ENCODE measurements at places on chromosomes 1 and 21. TPM values are rescaled to one million over a fixed set of nuclear protein-coding genes. Genes with fewer than 3 reads are reported as not detected.
A peak's percentile ranks its signal among the peaks of the same experiment; 100 is the strongest.

DNA sequence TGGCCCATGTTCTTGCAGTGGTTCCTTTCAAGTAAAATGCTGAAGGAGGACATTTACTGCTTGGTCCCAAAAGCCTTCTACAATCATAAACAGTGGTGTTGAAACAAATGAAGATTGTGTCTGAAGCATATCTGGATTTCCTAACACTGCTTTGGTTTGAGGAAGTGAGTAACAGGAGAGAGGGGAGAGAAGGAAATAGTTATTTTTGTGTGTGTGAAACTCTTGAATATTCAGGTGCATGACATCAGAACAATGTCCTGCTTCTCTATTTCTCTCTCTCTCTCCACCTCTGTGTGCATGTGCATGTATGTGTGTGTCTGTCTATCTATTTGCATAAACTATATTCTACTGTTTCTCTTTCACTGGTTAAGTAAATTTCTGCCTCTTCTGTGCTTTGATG, 61.4 kb upstream of the TNFSF18 start:
- H3K27ac ChIP-seq: no peak overlapping the region
- no peaks in the 10 kb centered on the region for H3K27me3 ChIP-seq
- H3K4me3 ChIP-seq: no peak overlapping the region

DNA sequence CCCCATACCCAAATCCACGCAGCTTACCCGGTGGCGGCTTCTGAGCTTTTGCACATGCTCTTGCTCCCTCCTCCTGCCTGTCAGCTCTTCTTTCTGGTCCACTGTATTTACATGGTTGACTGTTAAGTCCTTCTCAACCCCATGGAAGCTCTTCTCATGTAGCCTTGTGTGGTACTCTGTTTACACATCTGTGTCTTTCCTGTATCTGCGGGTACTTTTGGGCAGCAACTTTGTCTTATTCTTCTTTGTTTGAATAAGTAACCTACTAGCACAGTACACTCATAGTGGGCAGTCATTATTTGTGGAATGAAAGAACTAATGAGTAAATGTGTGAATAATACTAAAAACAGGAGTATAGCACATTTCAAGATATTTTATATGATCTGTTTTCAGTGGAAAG, 88.5 kb upstream of the GPR88 start:
- no peak overlapping the region for H3K27ac ChIP-seq
- H3K36me3 ChIP-seq: no peaks in the 10 kb centered on the region
- no peaks in the 10 kb centered on the region for H3K4me1 ChIP-seq

GRCh38 chr1:229672246-229672645, 46.2 kb downstream of the URB2 start:
- no peak overlapping the region for H3K4me3 ChIP-seq
- no peaks in the 10 kb centered on the region for H3K36me3 ChIP-seq
- DNase-seq: no peak
- no peaks in the 10 kb centered on the region for H3K27me3 ChIP-seq

GRCh38 chr1:220239966-220240365, 32.3 kb downstream of the RAB3GAP2 start:
- H3K36me3 ChIP-seq: no peaks in the 10 kb centered on the region
- no peak for DNase-seq
- no peak overlapping the region for H3K27ac ChIP-seq

Gene PSEN2
- polyA plus RNA-seq: 27.2 TPM

DNA sequence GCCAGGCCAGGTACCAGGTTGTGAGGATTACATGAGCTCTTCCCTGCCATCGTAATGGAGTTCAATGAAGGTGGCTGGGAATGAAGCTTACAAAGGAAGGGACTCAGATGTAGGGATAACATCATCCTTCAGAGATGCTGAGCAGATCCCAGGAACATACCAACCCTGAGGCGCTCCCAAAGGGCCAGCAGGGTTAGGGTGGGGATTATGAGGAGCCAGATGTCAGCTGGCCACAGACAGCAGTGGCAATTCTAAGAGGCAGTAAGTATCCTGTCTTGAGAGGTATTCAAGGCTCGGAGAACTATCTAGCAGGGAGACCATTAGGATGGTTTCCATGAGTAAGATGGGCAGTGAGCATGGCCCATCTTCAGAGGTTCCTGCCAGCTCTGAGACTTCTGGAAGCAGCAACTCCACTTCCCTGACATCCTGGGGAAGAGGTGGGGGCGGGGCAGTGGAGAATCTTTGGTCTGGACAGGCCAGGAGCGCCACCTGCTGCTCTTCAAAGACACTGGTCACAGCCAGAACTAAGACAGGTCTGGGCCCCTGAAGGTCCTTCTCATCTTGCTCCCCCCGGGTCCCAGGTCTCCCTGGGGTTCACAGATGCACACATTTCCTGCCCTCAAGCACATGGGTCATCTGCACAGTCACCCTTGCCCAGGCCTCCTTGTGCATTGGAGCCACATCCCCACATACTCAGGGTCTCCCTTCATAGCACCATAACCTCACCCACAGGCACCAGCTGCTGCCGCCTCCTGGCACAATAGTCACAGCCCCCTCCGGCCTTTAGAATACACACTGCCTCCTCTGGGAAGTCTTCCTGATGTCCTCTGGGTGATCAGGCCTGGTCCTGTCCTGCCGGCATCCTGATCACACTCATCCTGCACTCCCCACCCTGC, 2.7 kb upstream of the SDC3 start:
- peak overlapping the region; percentile 71 for H3K27ac ChIP-seq
- DNase-seq: peak; percentile 94
- H3K4me1 ChIP-seq: peaks cover 26% of the 10 kb centered on the region

DNA sequence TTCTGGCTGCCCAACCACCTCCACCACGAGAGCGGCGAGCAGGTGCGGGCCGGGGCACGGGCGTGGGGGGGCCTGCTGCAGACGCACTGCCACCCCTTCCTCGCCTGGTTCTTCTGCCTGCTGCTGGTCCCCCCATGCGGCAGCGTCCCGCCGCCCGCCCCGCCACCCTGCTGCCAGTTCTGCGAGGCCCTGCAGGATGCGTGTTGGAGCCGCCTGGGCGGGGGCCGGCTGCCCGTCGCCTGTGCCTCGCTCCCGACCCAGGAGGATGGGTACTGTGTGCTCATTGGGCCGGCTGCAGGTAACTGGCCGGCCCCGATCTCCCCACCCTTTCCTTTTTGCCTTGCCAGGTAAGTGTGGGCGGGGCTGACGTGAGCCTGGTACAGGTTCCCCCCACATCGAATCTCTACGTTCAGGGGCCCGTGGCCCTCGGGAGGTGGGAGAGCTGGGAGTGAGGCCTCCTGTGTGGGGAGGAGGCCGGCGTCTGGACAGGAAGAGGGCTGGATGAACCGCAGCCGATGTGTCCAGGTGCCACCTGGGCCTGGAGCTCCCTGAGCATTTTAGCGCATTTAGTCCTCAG, 51.7 kb downstream of the COL18A1 start:
- no peaks in the 10 kb centered on the region for H3K36me3 ChIP-seq
- no peak overlapping the region for H3K4me3 ChIP-seq
- no peaks in the 10 kb centered on the region for H3K27me3 ChIP-seq
- peaks cover 4% of the 10 kb centered on the region for H3K4me1 ChIP-seq
- H3K27ac ChIP-seq: no peak overlapping the region
- no peak for DNase-seq

Gene TGFB2
- polyA plus RNA-seq: 0.54 TPM

DNA sequence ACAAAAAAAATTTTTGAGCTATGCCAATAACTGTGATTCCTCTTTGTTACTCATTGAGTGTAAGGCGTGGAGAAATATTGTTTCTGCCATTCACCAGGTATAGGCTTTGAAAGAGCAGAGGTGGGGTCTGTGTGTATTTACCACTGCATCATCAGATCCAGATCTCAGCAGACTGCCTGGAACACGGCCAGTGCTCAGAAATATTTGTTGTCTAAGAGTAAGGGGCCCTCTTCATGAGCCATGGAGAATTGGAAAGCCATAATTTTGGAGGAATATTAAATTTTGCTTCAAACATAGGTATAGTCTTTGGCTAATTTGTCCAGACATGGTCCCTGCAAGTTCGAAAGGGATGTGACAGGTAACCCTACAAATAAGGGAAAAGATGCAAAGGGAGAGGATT, 231.3 kb upstream of the IRF2BP2 start:
- no peaks in the 10 kb centered on the region for H3K4me1 ChIP-seq
- DNase-seq: no peak
- H3K36me3 ChIP-seq: no peaks in the 10 kb centered on the region
- H3K27ac ChIP-seq: no peak overlapping the region
- H3K27me3 ChIP-seq: no peaks in the 10 kb centered on the region
- no peak overlapping the region for H3K4me3 ChIP-seq

DNA sequence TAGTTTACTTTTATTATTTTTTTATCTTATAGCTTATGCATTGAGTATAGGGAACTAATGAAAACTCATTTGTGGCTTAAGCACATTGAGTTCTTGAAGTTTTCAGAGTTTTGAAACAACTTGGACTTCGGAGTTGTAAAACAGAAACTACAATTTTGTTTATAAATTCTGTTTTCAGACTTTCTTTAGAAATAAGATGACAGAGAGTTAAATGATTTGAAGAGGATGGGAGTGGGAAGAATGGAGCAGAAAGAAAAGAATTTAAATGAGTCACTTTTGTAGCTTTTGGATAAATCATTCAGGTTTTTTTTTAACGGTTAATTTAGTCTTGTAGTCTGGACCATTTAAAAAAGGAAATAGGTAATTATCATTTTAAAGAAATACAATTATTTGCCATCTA, 32.3 kb downstream of the INKA2 start:
- H3K27me3 ChIP-seq: no peaks in the 10 kb centered on the region
- H3K27ac ChIP-seq: no peak overlapping the region
- H3K4me3 ChIP-seq: no peak overlapping the region
- no peaks in the 10 kb centered on the region for H3K4me1 ChIP-seq
- no peaks in the 10 kb centered on the region for H3K36me3 ChIP-seq

DNA sequence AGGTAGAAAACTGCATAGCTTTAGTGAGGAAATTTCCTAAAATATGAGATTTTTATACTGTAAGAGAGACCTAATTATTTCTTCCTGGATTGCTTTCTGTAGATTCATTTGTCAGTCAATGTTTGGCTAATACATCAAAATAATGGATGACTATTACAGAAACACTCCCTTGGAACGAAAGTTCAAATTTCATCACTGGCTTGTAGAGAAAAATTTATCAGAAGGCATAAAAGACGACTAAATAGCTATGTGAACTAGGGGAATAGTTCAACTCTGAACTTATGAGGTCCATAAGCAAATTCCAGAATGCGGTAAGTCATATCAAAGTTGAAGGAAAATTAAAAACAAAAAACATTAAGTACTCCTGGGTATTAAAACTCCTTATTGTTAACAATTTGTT, 36.0 kb downstream of the WNT2B start:
- H3K27me3 ChIP-seq: no peaks in the 10 kb centered on the region
- peaks cover 29% of the 10 kb centered on the region for H3K4me1 ChIP-seq

- H3K27me3 ChIP-seq: no peaks in the 10 kb centered on the region
- H3K27ac ChIP-seq: no peak overlapping the region
- H3K4me1 ChIP-seq: no peaks in the 10 kb centered on the region
- no peak overlapping the region for H3K4me3 ChIP-seq
- H3K36me3 ChIP-seq: no peaks in the 10 kb centered on the region
- no peak for DNase-seq
These were observed 174.3 kb upstream of the DPT start for GRCh38 chr1:168903237-168903830.

Gene RSPH1
- 5.8 TPM for polyA plus RNA-seq

- no peak overlapping the region for H3K27ac ChIP-seq
- no peaks in the 10 kb centered on the region for H3K36me3 ChIP-seq
- no peaks in the 10 kb centered on the region for H3K4me1 ChIP-seq
- no peak overlapping the region for H3K4me3 ChIP-seq
These were observed 31.8 kb upstream of the ENAH start for GRCh38 chr1:225684741-225685140.

GRCh38 chr1:52426371-52426770, 22.0 kb downstream of the PRPF38A start:
- no peaks in the 10 kb centered on the region for H3K27me3 ChIP-seq
- no peak for DNase-seq
- no peak overlapping the region for H3K27ac ChIP-seq
- H3K4me1 ChIP-seq: no peaks in the 10 kb centered on the region

- no peaks in the 10 kb centered on the region for H3K36me3 ChIP-seq
- H3K27me3 ChIP-seq: no peaks in the 10 kb centered on the region
- DNase-seq: no peak
- no peak overlapping the region for H3K27ac ChIP-seq
These were observed 33.0 kb downstream of the LRRC8C start for GRCh38 chr1:89665941-89666340.

Measured in adrenal gland (tissue), 19 donors.